ENCODE measurements at places on chromosomes 2 and 18.

DNA sequence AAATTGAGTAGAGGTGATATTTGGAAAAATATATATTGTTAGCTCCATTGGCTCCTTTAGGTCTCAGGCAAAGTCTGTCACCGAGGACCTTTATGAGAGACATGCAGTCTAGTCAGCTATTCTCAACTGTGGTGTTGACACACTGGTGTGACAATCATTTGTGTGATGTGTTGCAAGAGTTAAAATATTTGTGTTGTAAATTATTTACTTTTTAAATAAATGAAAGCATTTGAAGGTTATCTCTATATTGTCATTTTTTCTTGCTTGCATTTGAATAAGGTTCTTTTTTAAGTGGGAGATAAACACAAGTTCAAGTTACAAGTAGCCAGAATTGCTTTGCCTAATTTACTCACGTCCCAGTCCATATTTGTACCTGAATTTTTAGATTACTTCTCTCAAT lies 4.3 kb downstream of the REL start:
- DNase-seq, result no peak

DNA sequence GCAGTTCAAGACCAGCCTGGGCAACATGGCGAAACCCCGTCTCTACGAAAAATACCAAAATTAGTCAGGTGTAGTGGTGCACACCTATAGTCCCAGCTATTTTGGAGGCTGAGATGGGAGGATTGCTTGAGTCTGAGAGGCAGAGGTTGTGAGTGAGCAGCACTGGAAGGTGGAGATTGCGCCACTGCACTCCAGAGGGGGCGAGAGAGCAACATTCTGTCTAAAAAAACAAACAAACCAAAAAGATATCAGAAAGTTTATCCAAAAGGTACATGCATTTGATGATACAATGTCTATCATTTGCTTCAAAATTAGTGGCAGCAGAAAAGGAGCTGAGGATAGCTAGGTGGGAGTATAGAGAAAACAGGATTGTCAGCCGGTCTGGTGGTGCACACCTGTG lies 39.8 kb upstream of the CABLES1 start:
- DNase-seq, result no peak

DNA sequence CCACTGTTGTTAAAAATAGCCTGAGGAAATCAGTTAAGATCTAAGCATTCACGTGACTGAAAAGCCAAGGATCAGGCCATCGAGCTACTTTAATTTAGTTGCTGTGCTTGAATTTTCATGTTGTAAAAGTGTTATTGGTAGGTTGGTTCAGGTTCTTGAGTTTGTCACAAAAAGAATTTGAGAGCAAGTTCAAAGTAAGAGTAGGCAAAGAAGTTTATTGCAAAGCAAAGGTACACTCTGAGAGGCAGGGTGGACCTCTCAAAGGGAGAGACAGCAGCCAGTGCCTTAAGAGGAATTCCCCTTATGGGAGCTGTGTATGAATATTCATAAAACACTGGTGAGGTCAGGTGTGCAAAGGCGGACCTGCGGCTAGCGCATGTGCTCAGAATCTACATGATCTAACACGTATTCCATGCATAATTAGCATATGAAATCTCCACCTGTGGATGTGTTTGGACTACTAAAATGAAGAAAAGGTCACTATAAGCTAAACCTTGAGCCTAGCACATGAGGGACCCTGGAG lies 236.5 kb downstream of the NDUFA10 start:
- no peak for DNase-seq

- no peak for DNase-seq
Observed at GRCh38 chr2:225466891-225467604, 67.5 kb downstream of the NYAP2 start.

DNA sequence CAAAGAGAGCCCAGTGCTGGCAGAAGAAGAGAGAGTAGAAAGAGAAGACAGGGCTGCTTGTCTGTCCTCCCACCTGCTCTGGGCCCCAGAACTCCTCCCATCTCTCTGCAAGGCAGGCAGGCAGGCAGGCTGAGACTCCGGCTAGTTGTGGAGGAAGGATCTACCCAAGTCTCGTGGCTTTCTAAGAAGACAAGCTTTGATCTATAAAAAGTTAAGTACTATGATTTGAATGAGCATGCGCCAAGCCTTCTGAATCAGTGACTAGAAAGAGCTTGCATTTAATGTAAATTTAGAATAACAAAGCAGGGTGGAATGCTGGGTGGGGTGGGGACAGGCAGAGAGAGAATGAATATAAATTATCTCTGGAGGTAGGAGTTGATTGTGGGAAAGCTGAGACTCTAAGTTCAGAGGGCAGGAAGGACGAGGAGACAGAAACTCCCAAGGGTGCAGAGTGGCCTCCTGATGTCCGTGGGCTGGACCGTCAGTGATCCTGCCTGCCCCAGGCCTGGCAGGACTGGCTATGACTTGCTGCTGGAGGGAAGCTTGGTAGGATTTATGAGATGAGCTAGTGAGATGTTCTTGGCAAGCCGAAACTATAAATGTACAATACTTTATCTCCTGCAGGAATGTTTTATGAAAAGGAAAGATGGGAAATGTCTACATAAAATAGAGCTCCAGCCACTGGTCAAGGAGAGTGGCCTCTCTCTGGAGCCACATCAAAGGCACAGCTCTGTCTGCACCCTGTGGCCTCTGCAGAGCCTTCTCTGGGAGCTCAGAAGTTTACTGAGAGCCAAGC lies 447.5 kb downstream of the TNS1 start:
- DNase-seq, result no peak

DNA sequence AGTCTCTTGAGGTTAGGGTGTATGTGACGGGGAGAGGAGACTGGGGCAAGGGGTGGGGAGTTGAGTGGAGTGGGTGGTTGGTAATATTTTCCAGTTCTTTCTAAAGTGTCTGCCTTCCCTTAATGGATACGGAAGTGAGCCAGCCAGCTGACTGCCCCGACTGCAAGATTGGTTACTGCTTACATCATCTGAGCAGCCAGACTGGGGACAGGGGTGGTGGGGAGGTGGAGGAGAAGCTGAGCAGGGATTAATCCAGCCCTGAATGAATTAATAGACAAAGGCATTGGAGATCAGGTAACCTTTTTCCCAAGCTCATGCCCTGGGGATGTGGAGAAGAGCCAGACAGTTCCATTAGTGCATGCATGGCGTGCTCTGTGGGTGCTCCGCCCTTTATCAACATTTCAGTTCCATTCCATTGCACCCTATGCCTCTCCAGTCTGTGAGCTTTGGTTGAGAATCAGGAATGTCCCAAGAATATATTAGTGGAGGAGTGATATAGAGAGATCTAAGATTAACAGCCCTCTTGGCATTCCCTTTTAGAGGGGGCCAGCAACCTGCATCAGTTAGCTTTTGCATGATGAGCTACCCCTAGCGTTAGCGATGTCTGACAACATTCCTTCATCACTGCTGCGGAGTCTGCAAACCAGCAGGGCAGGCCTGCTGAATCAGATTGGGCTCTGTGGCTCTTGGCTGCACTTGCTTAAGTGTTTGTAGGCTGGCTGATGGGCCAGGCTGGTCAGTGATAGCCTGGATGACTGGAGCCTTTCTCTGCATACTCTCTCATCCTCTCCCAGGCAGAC lies 67.4 kb downstream of the TNP1 start:
- no peak for DNase-seq

- DNase-seq, result no peak
Observed at GRCh38 chr2:182866461-182867406, at the start of gene FRZB. Gene FRZB, minus strand, starts transcription at chr2:182866637. Its CDS starts 85 bp downstream, at chr2:182866552.

DNA sequence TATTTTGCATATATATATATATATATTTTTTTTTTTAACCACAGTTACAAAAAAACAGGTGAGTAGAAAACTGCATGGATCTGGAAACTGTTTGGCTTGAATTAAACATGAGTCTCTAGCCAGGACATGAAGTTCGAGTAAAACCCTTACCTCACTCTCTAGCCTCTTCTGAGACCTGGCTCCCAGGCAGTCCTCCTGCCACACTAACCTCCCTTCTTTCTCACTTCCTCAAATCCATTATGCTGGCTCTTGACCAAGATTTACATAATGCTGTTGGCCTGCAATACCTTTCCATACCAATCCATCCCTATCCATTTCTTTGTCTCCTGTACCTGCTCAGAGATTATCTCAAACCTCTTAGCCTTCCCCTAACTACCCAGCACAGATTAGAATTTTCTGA lies 34.0 kb downstream of the PIGN start:
- DNase-seq, result no peak

GRCh38 chr18:4358618-4359017 lies 96.5 kb downstream of the DLGAP1 start:
- no peak for DNase-seq

GRCh38 chr18:22026889-22027288 lies 142.5 kb upstream of the GATA6 start:
- DNase-seq, result no peak

DNA sequence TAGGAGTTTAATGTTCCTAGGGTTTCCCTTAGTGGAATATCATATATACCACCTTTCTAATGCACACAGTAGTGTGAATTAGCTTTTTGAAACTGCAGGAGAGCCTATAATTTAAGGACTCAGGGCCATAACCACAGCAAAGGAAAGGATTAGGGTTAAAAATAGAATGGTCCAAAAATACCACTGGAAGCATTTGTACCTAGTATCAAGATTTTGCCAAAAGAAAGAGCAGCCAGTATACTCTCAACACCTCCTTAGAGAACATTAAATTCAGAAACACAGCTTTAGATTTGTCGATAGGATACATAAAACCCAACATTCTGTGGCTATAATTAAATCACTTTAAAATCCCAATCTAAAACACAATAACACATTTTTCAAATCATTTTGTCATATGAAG lies 634.9 kb downstream of the EPHA4 start:
- DNase-seq, result no peak

- no peak for DNase-seq
Observed at GRCh38 chr2:25123682-25124081, 44.7 kb downstream of the POMC start.

DNA sequence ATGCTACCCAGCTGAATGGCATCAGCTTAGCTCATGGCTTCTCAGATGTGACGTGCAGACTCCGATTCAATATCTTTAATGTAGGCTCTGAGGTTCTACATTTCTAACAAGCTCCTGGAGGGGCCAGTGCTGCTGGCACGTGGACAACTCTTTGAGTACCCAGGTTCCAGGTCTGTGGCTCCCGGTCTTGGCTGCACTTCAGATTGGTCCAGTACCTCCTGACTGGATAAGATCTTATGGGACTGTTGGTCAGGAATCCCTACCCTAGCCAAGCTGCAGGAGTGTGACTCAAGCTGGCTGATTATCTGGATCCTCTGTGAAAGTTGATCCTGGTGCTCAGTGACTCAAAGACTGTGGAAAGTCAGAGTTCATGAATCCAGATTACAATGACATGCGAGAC lies 222.1 kb downstream of the ANKRD30B start:
- DNase-seq, result no peak

DNA sequence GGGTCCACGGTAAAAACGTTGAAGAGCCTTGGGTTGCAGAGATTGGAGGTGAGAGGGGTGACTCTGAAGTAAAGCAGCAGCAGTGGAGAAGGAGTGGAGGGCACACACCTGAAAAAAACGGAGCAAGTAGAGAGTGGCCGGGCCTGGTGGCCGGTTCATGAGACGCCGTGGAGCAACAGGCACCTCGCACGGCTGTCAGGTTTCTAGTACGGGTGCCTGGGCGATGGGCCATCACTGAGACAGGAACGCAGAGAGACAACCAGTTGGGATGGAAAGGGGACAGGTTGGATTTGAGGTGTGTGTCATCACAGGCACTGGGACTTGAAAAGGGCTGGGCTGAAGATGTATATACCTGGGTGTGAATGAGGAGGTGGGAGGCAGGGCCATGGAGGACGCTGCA lies 104.2 kb downstream of the MTCL1 start:
- DNase-seq, result no peak

GRCh38 chr2:41167014-41167413 lies 715.1 kb upstream of the SLC8A1 start:
- DNase-seq, result no peak

DNA sequence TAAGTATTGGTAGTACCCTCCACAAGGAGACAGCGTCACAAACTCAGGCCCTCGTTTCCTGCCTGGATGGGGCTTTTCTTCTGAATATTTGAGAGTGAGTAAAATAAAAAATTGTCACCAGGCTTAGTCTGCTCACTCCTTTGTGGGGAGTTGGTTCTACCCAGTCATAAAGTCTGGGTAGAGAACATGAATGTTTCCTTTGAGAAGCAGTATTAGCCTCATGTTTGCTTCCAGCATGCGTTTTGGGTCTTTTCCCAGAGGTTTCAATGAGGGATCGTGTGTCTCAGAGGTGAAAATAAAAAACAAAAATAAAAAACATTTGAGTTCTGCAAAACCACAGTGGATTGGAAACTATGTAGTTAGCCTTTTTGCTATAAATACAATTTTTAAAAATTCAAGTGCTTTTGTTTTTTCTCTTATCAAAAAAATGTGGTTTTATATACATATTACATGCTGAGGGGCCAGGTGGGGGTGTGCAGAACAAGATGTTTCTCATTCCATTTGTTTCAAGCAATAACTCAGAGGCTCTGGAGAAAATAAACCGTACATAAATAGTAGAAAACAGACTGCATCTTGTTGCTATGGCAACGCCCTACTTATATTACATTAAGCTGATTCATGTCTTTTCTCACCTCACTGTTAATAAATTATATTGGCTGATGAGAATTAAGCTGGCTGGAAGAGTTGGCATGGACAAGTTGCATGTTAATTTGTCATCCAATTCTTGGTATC lies 225.4 kb upstream of the FBXO11 start:
- DNase-seq, result peak; percentile 9

DNA sequence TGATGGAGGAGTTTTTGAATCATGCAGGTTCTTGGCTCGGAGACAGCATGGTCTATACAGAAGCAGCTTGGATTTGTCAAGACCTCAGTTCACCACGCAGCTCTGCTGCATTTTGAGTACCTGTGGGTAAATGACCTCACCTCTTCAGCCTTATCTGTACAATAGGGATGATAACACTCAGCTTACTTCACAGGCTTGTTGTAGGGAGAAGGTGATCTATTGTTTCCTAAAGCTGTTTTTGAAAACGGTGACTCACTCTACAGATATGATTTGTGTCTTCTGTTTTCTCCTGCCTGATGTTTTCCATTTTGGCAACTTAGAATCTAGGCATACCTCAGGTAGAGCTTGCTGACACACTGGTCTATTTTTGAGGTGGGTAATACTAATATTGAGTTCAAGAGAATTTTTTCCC lies 80.3 kb downstream of the FMNL2 start:
- no peak for DNase-seq

GRCh38 chr18:56627991-56628390 lies 10.4 kb downstream of the TXNL1 start:
- no peak for DNase-seq

DNA sequence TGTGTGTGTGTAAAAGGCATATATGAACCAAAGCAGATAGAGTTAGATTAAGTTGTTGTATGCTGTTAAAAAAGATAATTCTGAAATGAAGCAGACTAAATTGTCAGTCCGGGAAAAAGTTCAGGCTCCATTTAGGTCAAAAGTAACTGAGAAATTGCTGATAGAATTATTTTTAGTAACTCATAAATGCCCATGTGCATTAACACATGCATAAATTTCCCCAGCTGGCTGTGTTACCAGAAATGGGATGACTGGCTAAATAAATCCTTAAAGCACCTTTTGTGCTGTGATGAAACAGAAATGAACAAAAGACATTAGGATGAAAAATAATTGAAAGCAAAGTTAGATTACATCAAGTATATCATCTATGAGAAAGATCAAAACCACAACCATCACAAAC lies 111.3 kb downstream of the NYAP2 start:
- no peak for DNase-seq

- no peak for DNase-seq
Observed at GRCh38 chr2:48417856-48418838, 111.8 kb upstream of the STON1 start.

- no peak for DNase-seq
Observed at GRCh38 chr18:62066102-62066818, 120.6 kb downstream of the PIGN start.

Data from NCI-H774 (cell line).